Right cardiac atrium (tissue), 5 donors: ENCODE measurements at places on chromosomes 11 and 22. TPM values are rescaled to one million over a fixed set of nuclear protein-coding genes. Genes with fewer than 3 reads are reported as not detected.

The RAG2 gene
- not detected for total RNA-seq

The GGT1 gene
- 4.1 TPM for total RNA-seq

The TMEM132A gene
- 6.1 TPM for total RNA-seq

The KCNJ11 gene
- 9.2 TPM for total RNA-seq

The P2RY6 gene
- 1.9 TPM for total RNA-seq

The TTC28 gene
- 18.7 TPM for total RNA-seq

The CD6 gene
- total RNA-seq, result 1.7 TPM

The OR4D5 gene
- total RNA-seq, result not detected

DNA sequence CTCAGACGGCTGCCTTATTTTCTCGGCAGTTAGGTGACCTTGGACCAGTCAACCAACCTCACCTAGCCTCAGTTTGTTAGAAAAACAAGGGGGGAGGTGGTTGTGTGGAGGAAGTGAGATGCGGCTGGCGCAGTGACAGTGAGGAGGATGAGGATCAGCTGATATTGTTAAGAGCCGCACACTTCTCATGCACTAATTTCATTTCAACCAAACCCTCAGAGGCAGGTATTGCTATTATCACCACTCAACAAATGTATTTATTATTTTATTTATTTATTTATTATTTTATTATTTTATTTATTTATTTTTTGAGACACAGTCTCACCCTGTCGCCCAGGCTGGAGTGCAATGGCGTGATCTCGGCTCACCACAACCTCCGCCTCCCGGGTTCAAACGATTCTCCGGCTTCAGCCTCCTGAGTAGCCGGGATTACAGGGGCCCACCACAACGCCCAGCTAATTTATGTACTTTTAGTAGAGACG lies 2.1 kb downstream of the LGALS1 start:
- no peak for DNase-seq

DNA sequence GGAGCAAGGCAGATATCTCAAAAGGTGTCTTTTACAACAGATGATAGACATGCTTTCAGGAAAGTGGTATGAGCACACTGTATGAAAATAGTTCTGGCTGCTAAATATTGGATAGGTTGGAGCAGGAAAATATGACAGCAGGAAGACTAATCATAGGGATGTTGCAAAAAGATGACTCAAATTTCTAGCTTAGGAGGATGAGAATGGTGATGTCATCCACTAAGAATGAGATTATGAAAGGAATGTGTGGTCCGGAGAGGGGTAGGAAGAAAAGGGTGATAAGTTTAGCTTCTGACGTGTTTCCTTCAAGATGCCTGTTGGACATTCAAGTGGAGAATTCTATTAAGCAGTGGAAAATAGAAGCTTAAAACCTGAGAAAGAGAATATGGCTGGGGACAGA lies 46.4 kb downstream of the RCN1 start:
- no peak for DNase-seq

DNA sequence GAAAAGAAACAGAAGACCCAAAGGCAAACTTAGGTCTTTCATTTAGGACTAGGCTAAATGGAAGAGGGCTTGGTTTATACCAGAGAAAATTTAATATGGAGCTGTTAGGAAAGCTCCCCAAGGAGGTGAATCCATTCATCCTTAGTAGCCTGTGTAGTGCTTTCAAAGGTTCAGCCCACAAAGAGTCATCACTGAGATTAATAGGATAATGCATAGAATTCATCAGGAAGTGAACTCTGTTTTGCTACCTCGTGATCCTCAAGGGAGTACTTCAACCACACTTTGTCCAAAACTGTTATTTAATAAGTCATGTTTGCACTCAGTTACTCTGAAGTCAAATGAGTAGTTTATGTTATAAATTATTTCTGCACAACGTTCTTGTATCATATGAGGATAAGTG lies 43.3 kb upstream of the MMP7 start:
- no peak for DNase-seq

DNA sequence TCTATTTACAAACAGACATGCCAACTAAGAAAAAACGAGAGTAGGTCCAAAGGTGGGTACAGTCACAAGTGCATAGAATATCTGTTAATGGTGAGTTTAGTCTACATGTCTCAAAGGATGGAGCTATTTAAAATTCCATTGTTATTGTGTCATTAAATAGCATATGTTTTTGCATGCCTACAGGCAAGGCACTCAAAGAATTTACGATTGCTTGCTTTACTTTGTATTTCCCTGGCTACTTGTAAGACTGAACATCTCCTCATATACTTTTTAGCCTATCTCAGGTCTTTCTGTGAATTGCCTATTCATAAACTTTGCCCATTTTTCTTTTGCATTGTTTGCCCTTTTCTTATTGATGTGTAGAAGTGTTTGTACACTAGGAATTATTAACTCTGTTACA lies 39.7 kb downstream of the DEUP1 start:
- DNase-seq, result no peak

- no peak for DNase-seq
Observed at GRCh38 chr22:42623301-42623751, 8.6 kb upstream of the POLDIP3 start.

DNA sequence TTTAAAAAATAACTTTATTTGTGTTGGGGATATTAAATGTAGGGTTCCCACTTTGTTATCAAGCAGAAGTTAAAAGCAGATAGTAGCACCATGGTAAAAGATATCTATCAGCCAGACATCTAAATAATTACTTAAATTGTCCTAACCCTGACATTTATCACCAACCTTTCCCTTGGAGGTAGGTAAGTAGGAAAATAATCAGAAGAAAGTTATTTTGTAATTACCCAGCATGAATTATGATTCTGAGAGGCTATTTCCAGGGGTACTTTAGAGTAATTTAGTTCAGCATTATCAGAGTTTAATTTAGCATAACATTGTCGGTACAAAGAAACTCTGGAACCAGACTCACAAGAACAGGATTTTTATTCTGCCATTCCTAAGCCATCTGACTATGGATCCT lies 23.2 kb upstream of the LRRC55 start:
- no peak for DNase-seq

GRCh38 chr11:65781962-65782815 lies 1.4 kb upstream of the AP5B1 start:
- no peak for DNase-seq

DNA sequence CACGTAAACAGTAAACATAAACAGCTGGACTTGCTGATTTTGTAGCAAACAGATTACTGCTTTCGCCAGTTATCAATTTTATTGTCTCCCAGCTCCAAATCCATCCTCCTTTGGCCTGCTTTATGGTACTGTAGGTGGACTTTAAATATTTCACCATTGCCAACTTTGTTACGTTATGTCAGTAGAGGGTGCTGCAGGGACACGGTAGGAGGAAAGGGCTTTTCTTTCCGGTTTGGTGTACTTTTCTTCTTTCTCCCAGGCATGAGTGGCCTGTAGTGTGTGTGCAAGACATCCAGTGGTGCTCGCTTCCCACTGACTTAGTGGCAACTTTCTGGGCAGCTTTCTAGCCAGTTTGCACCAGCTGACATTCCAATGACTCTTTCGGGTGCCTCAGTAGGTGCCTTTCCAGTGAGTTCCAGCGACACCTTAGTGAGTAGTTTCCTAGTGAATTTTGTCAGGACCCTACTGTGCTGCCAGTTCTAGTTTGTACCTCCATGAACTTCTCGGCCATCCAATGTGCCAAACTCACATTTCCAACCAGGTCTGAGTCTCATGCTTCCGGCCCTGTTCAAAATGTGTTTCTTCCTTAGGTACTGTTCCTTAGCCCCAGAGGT lies 267.6 kb upstream of the TENM4 start:
- no peak for DNase-seq

- DNase-seq, result no peak
Observed at GRCh38 chr11:10885703-10886363, 28.0 kb upstream of the ZBED5 start.

DNA sequence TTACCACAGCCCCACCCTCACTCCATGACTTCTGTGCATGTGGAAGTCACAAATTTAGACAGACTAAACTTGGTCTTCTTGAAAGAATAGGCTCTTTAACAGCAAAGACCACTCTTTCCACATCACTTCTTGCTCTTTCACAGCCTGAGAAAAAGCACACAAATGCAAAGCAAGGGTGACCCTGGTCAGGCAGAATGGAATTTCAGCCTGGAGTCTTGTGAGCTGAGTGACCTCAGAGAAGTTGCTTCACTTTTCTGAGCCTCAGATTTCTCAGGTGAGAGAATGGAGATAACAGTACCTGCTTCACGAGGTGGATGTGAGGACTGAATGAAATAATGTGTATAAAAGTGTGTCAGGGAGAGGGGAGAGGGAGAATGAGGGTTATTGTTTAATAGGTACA lies 26.8 kb upstream of the LIPT2 start:
- no peak for DNase-seq

- no peak for DNase-seq
Observed at GRCh38 chr11:125346179-125346530, 149.9 kb downstream of the FEZ1 start.

DNA sequence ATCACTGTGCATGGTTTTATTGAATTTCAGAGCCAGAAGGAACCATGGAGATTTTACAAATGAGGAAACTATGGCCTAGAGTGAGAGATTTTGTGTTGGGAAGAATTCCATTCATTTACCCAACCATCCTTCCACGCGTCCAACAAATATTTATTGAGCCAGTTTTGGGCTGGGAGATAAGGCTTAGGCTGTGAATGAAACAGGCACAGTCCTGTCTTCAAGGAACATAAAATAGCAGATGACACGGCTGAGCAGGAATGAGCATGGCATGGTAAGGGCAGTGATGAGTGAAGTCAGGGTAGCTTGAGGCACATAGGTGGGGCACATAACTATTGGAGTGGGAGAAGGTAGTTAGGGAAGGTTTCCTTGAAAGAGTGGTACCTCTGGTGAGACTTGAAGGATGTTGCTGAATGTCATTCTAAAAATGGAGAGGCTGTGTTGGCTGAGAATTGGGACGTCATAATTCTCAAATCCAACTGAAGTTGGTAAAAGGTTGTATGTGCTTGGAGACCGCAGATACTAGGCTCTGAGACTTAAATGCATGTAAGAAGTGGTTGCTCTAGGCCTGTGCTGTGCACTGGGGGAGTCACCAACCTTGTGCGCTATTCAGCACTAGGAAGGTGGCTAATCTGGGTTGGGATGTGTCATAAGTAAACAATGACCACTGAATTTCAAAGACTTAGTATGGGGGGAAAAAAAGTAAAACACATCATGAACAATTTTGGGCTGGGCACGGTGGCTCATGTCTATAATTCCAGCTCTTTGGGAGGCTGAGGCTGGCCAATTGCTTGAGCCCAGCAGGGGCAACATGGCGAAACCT lies 51.9 kb downstream of the TEAD1 start:
- no peak for DNase-seq

GRCh38 chr11:61106894-61107470 lies 4.7 kb downstream of the CD5 start:
- DNase-seq, result no peak

- DNase-seq, result no peak
Observed at GRCh38 chr11:17897495-17897894, 115.4 kb downstream of the SERGEF start.

GRCh38 chr11:66289548-66290329 lies 796 bp upstream of the YIF1A start:
- DNase-seq, result peak; percentile 76

DNA sequence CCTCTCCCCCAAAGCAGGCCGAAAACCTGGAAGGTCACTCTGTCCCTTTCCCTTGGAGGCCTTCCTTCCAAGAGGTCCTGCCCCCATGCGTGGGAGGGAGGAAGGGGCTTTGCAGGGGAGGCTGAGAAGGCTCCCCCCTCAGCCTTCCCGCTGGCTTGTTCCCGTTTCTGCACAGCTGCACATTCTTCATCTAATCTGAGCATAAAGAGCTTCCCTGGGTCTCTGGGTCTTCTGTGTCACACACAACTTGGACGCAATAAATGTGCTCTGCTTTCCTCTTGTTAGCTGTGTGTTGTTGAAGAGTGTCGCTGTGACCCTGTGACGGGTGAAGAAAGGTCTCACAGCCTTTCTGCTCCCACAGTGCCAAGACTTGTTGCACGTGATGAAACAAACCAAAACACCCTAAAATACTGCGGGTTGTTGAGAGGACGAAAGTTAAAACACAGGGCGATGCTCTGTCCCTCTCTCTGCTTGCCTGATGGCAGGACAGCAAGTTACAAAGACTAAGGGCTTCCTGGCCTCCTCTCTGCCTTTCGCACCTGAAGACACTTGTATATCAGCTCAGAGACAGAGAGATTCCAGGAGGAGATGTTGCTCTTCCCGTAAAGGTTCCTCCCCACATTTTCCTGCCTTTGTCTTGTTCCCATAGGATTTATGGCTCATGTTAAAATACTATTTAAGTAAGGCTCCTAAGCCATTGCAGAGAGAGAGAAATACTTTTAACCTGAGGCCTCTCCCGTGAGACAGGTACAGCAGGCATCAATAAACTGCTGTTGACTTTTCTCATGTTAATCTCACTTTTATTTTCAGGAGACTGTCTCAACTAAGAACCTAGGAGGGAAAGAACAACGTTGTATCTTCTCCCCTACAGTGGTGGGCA lies 15.4 kb upstream of the IFITM3 start:
- peak; percentile 54 for DNase-seq

DNA sequence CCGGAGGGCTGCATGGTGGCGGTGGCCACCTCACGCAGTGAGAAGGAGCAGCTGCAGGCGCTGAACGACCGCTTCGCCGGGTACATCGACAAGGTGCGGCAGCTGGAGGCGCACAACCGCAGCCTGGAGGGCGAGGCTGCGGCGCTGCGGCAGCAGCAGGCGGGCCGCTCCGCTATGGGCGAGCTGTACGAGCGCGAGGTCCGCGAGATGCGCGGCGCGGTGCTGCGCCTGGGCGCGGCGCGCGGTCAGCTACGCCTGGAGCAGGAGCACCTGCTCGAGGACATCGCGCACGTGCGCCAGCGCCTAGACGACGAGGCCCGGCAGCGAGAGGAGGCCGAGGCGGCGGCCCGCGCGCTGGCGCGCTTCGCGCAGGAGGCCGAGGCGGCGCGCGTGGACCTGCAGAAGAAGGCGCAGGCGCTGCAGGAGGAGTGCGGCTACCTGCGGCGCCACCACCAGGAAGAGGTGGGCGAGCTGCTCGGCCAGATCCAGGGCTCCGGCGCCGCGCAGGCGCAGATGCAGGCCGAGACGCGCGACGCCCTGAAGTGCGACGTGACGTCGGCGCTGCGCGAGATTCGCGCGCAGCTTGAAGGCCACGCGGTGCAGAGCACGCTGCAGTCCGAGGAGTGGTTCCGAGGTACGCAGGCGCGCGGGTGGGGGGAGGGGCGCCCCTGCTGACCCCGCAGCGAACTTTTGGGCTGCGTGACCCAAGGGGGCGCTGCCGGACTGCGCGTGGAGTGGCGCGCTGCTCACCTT lies 670 bp downstream of the NEFH start:
- peak; percentile 64 for DNase-seq

- no peak for DNase-seq
Observed at GRCh38 chr11:963852-964251, 38.2 kb downstream of the AP2A2 start.

- DNase-seq, result no peak
Observed at GRCh38 chr11:93623179-93623578, 38.3 kb upstream of the CEP295 start.

- no peak for DNase-seq
Observed at GRCh38 chr11:68143310-68143689, 22.1 kb upstream of the CHKA start.

GRCh38 chr11:27216270-27217149 lies 146.5 kb downstream of the CCDC34 start:
- DNase-seq, result peak; percentile 82
